ENCODE measurements at places on chromosomes 2 and 18. TPM values are rescaled to one million over a fixed set of nuclear protein-coding genes. Genes with fewer than 3 reads are reported as not detected.

GRCh38 chr2:53770264-53770663 is 2.7 kb downstream of the CHAC2 start:
- DNase-seq, result peak; percentile 47

The RAPH1 gene
- total RNA-seq, result 14.3 TPM

The TNFAIP6 gene
- 5.3 TPM for total RNA-seq

- no peak for DNase-seq
Measured at GRCh38 chr2:199814101-199814816, 36.7 kb downstream of the FTCDNL1 start.

The PLEKHB2 gene
- total RNA-seq, result 116 TPM

DNA sequence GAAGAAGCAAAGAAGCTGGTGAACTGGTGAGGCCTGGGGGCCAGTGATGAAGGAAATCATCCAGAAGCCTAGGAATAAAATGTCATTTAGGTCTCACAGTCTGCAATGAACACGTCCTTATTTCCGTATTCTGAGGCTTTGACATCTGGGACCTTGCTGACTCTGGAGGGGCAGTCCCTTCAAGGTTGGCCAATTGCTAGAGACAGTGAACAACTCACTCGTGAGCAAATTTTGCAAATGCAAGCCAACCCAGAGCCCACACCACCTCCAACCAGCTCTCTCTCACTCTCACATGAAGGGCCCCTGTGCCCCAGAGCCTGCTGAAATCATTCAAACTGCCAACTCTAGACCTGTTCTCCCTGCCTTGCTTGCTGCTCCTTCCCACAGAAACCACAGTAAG is 279.1 kb upstream of the LYPD1 start:
- DNase-seq, result no peak

- DNase-seq, result peak; percentile 19
Measured at GRCh38 chr2:40096360-40096759, 317.3 kb upstream of the THUMPD2 start.

The QPCT gene
- total RNA-seq, result 12.1 TPM

The RBM43 gene
- 7.6 TPM for total RNA-seq

The SERPINB4 gene
- total RNA-seq, result not detected

GRCh38 chr2:61853847-61854563 is at the start of gene FAM161A:
TSS of gene FAM161A (minus strand) at chr2:61854060. CDS start at chr2:61854041, 19 bp downstream.
- peak; percentile 86 for DNase-seq

The CD302 gene
- total RNA-seq, result not detected

The STEAP3 gene
- total RNA-seq, result 1.4 TPM

DNA sequence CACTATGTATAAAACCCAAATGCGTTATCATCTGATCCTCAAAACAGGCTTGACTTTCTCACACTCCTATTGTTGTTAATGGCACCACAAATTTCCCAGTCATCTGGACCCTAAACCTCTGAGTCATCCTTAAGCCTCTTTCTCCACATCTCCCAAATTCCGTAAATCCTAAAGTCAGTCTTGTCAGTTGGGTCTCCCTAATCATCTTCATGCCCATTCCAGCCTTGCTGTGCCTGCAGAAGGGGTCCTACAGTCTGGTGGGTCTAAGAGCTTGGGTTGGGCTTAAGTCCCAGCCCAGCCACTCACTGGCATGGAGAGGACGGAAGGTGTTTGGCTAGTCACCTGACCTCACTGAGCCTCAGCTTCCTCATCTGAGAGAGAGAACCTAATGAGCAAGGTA is 265.1 kb upstream of the SIX3 start:
- no peak for DNase-seq

- peak; percentile 65 for DNase-seq
Measured at GRCh38 chr2:27379836-27380625, 503 bp downstream of the ZNF513 start.

GRCh38 chr18:67876871-67877270 is 360.4 kb upstream of the DSEL start:
- DNase-seq, result no peak

The SPTBN1 gene
- total RNA-seq, result 110 TPM

GRCh38 chr2:161416708-161417437 is 776 bp downstream of the TBR1 start:
- no peak for DNase-seq

DNA sequence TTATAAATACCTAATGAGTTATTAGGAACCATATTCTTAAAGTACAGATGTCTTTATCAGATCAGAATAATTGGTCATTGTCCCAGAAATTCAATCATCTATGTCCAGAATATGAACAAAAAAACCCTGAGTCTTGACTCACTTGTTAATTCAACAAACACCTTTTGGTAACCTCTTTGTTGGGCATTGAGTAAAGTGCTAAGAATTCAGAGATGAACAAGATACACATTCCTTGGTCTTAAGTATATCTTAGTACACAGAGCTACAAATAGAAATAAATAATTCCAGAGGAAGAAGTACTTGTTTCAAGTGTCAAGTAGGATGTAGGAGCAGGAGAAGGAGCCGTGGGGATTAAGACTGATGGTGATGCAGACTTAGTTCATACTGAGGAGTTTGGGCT is 798.1 kb downstream of the CPS1 start:
- DNase-seq, result peak; percentile 35

The C2orf72 gene
- total RNA-seq, result 12.8 TPM

The ITGB6 gene
- 17.4 TPM for total RNA-seq

The PMAIP1 gene
- 2.7 TPM for total RNA-seq

GRCh38 chr2:10141736-10142639 is 19.4 kb downstream of the RRM2 start:
- DNase-seq, result no peak

GRCh38 chr18:23864624-23865023 is 149.9 kb upstream of the TTC39C start:
- DNase-seq, result no peak

DNA sequence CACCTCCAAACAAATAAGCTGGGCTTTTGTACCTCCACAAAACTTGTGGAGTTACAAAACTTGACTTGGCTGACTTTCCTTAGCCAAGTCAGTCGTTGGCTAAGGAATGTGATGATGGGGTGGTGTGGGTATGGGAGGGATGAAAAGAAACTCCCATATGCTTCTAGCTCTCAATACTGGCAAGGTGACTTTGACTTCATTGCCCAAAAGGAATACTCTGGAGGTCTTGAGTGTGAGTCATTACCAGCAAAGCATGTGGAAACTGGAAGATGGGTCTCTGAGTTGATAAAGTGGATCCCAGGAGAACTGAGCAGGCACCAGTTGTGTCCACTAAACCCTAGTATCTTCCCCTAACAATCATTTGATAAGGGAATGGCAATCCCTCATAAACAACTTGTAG is 226.7 kb downstream of the GULP1 start:
- no peak for DNase-seq

- no peak for DNase-seq
Measured at GRCh38 chr2:86331384-86331783, 6.0 kb downstream of the REEP1 start.

- peak; percentile 48 for DNase-seq
Measured at GRCh38 chr2:11446733-11447248, 19.2 kb downstream of the E2F6 start.

The ANO7 gene
- total RNA-seq, result 1.1 TPM

GRCh38 chr18:77059294-77059916 is 73.2 kb downstream of the MBP start:
- peak; percentile 16 for DNase-seq

The ANKRD30BL gene
- not detected for total RNA-seq

- DNase-seq, result no peak
Measured at GRCh38 chr18:24778810-24779418, 318.5 kb downstream of the HRH4 start.

The FOXD4L1 gene
- total RNA-seq, result not detected

GRCh38 chr2:228118940-228119339 is 62.5 kb downstream of the SPHKAP start:
- DNase-seq, result no peak

GRCh38 chr2:148021886-148022285 is 995 bp downstream of the MBD5 start:
- DNase-seq, result no peak

DNA sequence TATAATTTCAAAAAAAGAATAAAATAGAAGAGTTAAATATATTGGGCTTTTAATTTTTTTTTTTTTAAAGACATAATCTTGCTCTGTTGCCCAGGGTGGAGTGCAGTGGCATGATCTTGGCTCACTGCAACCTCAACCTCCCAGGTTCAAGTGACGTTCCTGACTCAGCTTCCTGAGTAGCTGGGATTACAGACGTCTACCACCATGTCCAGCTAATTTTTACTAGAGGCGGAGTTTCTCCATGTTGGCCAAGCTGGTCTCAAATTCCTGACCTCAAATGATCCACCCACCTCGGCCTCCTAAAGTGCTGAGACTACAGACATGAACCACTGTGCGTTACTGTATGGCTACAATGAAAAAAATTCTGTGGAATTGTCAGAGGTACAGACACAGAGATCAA is 98.1 kb upstream of the RGPD4 start:
- DNase-seq, result no peak

DNA sequence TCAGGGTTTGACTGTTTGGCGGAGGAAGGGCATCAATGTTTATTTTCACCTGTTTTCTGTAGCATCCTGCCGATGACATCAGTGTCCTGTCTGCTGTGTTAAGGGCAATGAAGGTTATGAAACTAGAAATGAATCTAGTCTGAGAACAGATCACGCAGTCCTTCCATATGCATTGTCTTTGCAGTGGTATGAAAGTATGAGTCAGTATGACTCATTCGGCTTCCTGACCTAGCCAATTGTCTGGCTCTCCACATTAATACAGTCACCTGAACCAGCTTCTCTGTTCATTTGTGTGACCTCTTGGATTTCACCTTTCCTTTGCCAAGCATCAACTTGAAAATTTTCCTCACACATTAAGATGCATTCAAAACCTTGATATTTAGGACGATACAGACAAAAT is 353.8 kb downstream of the RND3 start:
- DNase-seq, result peak; percentile 86

DNA sequence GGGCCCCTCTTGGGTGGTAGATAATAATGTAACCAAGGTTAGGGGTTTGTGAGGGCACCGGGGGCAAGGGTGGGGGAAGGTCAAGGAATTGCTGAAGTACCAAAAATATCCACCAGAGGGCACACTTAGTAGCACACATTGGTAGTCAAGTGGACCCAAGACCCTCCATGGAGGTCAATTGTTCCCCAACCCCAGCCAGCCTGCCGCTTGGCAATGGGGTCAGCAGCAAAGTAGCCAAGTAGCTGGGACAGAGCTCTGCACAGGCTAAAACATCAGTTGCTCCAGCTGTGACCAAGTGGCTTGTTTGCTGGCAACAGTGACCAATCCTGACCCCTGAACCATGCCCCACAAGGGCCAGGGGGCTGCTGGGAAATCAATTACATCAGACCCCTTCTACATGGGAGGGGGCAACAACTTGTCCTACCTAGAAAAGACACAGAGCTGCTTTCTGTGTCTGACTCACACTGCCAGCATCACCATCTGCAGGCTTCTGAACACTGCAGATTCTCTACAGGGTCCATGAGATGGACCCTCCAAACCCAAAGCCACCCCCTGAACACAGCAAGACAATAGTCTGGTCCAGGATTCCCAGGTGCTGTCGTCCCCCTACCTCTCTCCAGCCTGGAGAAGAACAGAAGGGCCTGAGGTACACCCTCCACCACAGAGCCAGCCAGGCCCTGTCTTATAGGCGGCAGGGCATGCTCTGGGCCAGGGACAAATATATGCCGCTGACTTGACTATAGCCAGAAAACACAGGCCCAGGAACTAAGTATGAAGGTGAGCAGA is 76.0 kb downstream of the EMX1 start:
- DNase-seq, result peak; percentile 31

- DNase-seq, result no peak
Measured at GRCh38 chr2:221205103-221205673, 366.9 kb downstream of the EPHA4 start.

DNA sequence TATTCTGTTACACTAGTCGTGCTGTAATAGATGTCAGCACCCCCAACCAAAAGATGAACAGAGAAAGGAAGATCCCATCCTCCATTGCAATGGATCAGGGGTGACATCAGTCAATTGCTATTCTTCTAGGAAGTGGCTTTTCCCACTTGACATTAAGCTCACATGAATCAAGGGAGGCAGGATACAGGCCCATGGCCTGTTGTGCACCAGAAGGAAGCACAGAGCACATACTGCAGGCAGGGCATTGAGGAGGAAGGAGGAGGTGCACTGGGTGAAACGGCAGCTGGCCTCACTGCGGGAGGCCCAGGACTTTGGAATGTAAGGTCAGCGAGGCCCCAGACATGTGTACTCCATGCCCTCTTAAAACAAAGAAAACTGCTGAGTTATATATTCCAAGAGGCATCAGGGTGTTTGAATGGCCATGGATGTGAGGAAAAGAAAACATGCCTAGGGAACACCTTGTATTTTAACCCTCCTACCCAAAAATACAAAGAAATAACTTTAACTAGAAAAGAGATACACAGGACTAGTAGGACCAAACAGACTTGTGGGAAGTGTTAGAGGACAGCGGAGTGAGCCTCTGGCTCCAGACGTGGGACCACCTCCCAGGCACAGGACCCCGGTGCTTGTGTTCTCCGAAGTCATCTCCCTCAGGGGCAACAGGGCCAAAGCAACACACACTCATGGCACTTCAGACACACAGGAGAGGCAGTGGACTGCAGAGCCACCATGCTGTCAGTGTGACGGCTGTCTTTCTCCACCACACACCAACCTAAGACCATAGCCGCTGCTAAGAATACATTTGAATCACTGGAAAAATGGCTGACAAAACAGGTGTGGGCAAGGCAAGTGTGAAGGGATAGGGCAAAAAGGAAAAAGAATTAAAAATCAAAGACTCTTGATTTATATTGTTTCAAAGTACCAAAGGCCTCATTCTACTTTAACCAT is 51.4 kb upstream of the RIOK3 start:
- peak; percentile 46 for DNase-seq

- DNase-seq, result no peak
Measured at GRCh38 chr2:2016651-2017311, 272.5 kb upstream of the PXDN start.

The MC2R gene
- total RNA-seq, result not detected

- no peak for DNase-seq
Measured at GRCh38 chr2:159091976-159092375, 123.5 kb downstream of the TANC1 start.

The ANKRD29 gene
- 0.17 TPM for total RNA-seq

The PLEK gene
- total RNA-seq, result 4.3 TPM

GRCh38 chr18:33606621-33607020 is 28.6 kb downstream of the ASXL3 start:
- no peak for DNase-seq

DNA sequence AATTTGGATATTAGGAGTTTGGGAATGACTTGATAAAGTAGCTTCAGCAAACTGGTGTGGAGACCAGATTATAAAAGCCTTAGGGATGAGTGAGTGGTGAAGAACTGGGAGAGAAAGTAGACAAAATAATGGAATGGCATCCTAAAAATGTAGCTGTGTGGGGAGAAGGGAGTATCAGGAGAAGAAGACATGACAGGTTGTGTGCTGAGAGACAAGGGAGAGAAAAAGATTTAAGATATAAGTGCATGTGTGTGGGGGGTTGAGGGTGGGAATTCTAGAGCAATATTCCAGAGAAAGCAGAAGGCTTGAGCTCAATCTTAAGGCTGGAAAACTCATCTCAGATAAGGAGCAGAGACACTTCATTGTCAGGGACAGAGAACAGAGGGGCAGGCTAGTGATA is 159.5 kb downstream of the HNMT start:
- no peak for DNase-seq

GRCh38 chr18:63823516-63824219 is 48.5 kb downstream of the SERPINB7 start:
- no peak for DNase-seq
